Stimulated activated CD4-positive, alpha-beta T cell treated with anti-CD3 and anti-CD28 coated beads, Interleukin-4, amount 100 ng/mL, for 1 hour (primary cell): ENCODE measurements at places on chromosomes 2 and 18.

GRCh38 chr2:234044157-234044556 is 6.3 kb upstream of the SPP2 start:
- no peak for DNase-seq

DNA sequence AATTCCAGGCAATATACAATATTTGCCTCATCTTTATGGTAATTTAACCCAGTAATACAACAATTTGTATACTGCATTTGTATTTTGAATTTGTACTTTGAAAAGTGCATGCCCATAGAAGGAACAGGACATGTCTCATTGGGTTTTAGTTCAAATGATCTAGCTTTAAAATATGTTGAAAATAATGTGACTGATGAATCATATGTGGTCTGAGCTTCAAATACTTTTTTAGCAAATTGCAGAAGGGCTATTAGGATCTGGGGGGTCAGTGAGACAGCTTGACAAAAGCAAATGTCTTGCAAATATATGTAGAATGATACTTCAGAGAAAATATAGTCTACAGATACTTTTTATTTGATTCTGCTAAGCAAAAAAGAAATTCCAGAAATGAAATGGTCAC is 248.9 kb downstream of the DCC start:
- no peak for DNase-seq

DNA sequence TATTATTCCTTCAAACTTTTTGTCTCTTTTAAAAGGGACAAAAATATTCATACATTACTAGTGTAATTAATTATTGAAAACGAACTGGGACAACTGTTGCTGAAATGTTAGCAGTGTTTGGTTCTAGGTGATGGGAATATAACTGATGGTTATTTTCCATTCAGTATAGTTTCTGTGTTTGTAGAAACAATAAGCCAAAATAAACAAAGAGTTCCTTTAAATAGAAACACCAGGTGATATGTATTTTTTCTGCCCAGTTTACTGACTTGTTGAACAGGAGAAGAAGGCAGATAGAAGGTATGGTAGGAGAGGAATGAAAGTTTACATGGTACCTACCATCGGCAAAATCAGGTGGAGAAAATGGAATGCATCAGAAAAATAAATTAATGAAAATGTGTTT is 74.2 kb downstream of the LYPD6B start:
- DNase-seq, result no peak

DNA sequence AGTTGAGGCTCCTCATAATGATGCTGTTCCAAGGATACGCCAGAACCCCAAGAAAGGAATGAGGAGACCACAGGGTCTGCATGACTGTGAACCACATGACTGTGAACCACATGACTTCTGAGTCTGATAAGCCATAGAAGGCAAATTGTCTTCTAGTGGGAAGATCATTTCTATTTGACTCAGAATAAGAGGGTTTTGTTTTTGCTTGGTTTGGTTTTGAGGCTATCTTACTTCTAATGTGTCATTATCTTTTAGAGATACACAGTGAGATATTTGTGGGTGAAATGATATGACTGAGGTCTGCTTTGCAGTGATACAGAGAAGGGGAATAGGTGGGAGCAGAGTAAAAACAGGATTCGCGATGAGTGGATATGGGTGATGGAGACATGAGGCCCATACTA is 28.9 kb upstream of the BCL2L11 start:
- DNase-seq, result no peak

GRCh38 chr2:101802329-101802728 is 104.8 kb downstream of the MAP4K4 start:
- no peak for DNase-seq

DNA sequence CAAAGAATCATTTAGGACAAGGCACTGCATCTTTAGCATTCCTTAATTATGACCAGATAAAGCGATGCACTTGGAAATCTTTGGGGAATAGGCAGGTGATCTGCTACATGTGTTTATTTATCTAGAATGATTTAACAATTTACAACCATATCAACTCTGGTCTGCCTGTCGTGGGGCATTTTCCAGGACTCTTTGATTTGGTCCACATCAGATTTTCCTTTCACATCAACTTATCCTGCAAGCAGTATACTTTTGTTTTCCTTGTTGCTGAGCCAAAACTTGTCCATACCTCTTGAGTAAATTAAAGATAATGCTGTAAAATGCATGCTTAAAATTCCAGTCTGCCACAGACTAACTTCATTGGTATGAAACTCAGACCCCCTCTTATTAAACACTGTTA is 312.4 kb upstream of the TCF4 start:
- no peak for DNase-seq

DNA sequence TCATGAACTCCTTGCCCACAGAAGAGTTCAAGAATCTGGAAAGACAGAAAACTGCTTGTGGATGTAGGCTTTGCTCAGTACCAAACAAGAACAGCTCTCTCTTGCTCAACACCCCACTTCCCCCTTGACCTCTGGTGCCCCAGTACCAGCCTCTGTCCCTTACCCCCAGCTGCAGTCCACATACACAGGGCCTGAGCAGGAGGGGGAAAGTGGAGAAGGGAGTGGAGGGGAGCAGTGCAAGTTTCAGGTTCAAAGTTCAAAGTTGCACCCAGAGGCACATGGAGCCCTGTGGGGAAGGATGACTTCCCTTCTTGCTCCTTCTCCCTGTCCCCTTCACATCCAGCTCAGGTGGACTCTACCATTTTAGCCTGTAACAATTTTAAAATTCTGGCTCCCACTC is 61.1 kb upstream of the LPIN2 start:
- DNase-seq, result no peak

DNA sequence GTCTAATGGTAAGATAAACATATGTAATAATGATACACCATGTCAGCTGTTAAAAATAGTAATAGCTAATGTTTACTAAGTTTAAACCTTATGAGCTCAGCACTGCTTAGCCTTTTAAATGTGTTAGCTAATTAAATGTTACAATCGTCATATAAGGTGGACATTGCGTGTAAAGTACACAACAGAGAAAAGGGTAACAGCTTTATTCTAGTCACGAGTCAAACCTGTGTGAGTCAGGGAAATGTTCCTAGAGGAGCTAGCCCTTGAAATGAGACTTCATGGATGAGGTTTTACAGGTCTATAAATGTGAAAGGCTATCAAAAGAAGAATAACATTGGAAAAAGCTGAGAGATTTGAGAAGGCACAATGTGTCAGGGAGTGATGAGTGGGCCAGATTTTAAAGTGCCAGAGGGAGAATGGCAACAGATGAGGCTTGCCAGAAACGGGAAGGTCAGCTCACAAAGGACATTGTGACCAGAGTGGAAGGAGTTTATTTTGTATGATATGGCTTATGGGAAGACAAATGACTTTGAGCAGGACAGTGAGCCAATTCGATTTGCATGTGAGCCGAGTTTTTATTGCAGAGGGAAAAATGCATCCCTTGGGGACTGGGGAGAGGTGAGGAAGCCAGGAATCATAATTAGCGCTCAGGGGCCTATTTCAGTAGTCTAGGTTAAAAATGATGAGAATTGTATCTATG is 276.3 kb downstream of the CTNNA2 start:
- DNase-seq, result no peak
